ENCODE measurements at places on chromosomes 5 and 9.

DNA sequence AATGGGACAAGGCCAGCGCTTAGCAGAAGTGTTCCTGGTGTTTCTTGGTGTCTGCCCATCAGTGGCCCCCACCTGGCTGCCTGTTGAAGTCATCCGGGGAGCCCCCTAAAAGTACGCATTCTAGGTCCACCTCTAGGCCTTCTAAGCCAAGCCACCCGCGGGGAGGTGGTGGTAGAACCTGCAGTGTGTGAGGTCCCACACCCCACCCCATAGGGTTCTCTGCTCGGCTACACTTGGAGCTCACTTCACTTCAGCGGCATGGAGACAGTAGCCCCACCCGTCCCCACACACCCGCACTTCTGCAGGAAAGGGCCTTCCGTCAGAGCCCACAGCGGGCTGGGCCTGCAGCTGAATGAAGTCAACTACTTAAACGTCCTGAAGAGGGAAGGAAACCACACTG is 29.6 kb upstream of the FCN2 start:
- no peak for DNase-seq

DNA sequence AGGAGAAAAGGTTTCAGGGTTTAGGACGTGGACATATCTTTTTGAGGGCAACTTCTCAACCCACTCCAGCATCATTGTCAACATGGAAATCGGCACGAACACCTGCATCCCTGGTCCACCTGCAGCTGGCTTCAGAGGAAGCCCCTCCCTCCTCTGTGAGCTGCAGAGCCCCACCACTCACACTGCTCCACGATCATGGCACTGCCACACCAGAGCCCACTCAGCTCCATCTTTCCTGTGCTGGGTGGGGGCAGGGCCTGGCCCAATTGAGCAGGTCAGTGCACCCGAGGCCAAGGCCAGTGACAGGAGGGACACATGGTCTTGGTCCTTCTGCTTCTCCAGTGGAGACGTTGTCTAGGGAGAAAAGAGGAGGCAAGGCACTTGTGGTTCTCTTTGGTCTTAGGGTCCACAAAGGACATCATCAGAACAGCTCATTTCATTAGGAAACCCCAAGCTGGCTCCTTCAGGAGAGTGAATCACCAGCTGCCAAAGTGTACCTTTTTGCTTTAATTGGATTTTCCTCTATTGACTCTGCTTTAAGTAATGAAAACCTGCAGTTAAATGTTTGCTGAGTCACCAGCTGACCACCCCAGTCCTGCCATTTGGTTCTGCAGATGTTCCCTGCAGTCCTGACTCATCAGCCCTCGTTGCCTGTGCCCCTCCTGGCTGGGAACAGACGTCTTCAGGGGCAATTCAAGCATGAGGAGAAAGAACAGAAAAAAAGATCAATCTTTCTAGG is 56.2 kb downstream of the UBE2QL1 start:
- no peak for DNase-seq

DNA sequence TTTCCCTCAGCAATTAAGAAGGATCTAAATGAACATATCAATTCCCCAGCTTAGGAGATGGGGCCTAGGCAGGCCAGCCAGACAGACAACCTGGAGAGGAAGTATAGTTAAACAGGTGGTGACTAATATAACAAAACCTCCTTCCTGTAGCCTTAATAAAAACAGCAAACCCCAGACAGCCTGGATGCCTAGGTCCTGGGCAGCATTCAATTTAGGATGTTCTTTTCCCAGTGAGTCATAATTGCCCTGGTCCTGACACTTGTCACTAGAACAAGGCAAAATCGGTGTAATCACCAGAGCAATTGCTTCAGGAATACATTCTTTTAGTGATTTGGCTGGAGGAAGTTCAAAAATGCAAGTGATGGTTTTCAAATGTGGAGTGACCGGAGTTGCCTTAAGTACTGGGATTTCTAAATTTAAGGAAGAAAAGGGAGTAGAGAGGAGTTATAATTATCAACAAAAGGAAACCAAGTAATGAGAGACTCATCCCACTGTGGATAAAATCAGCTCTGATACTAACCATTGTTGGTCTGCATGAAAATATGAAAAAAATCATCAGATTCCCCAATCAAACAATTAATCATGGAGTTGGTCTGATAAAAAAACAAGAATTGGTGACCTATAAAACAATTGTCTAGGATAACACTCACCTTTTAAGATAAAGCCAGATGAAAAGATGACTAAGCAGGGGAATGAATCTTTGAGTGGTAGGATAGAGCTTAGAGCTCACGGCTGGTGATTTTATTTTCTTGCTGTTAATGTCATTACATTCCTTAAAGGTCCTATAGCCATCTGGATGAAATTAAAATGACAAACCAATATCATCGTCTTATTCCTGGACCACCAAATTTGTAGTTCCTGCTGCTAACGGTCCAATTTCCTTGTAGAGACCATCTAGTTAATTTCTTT is 39.0 kb upstream of the TARS1 start:
- DNase-seq: no peak

DNA sequence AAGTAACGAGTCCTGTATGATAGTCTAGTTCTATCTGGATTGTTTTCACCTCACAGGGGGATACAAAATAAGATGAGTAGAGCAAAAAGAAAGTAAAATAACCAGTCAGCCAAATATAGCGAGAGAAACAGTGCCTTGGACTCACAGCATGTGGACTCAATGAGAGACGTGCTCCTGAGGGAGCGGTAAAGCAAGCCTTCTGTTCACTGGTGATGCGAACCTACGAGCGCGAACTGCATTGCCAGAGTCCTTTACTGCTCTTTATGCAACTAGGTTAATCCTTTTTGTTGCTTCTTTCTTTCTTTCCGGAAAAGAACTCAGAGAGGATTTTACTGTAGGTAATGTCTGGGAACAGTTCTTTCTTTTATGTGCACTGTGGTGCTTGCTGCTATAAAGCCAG is 132.7 kb downstream of the ANXA1 start:
- no peak for DNase-seq

GRCh38 chr9:107039542-107039941 is 176.6 kb downstream of the ZNF462 start:
- no peak for DNase-seq

DNA sequence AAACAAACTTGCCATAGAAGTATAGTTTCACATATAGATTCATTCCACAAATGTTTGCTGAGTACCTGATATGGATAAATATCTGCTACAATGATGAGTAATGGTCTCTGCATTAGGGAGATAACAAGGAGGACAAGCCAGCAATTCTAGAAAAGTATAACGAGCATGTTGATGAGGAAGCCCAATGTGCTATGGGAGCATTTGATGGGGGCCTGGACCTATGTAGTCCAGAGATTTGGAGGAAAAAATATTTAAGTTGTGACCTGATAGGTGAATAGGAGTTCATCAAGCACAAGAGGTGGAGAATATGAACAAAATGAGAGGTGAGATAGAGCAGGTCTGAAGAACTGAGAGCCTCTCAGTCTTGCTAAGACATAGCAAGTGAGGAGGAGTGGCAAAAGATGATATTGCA is 14.4 kb upstream of the TMEM245 start:
- DNase-seq: no peak

- DNase-seq: no peak
These were observed 95.8 kb upstream of the NR4A3 start for GRCh38 chr9:99725852-99726251.

DNA sequence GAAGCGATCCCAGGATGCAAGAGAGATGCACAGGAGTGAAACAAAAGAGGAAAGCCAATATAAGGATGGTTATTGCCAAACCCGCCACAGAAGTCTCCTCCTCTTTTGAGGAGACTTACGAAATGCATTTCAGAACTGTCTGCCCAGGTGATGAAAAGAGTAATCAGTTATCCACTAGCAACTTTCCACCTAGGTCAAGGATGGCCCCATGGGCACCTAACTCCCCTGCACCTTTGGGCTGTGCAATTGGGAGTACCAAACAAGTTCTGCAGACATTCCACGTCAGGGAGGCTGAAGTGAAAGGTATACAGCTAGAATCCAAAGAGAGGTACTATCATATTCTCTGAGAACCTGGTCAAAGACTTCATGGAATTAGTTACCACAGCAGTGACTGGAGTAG is 25.7 kb downstream of the HMGCS1 start:
- DNase-seq: no peak

DNA sequence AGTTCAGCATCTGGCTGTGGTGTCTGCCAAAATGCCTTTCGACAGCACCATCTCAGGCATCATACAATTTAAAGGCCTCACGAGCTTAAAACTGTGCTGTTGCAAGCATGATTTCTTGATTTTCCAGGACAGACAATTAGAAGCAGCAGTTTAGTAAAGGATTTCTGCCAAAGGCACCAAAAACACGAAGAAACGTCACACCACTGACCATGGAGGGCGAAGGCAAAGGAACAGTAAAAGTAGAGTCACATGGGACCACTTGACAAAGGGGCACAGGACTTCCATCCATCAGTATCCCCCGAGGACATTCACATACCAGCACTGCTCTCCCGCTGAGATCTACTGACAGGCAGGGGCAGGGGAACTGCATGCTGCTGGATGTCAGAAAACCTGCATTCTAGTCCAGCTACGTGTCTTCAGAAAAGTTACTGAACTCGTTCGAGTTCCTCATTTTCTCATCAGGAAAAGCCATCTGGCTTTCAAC is 70.4 kb upstream of the FBXW11 start:
- DNase-seq: no peak

DNA sequence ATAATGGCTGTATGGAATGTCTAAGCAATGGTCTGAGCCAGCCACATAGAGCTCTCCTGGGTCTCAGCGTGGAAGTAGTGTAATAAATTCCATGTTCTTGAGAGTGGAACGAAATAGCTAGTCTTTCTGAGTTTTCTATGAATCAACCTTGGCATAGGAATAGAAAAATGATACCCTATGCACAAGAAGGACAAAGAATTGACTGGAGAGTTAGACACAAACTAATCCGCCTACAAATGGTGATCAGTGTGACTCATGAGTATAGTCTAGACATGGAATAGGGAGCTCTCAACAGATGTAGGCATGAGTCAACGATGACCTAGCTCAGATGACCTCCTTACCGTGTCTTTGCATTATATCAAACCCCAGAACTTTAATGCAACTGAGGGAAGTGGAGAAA is 256.8 kb upstream of the GRIN3A start:
- no peak for DNase-seq

DNA sequence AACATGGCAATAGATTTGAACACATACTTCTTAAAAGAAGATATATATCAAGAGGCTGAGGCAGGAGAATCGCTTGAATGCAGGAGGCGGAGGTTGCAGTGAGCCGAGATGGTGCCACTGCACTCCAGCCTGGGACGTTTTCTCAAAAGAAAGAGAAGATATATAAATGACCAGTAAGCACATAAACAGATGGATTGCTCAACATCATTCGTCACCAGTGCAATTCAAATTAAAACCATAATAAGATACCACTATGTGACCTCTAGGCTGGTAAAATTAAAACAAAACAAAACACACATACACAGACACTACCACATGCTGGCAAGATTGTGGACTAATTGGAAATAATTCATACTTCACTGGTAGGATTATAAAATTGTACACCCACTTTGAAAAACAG is 5.3 kb upstream of the TXN start:
- DNase-seq: no peak

DNA sequence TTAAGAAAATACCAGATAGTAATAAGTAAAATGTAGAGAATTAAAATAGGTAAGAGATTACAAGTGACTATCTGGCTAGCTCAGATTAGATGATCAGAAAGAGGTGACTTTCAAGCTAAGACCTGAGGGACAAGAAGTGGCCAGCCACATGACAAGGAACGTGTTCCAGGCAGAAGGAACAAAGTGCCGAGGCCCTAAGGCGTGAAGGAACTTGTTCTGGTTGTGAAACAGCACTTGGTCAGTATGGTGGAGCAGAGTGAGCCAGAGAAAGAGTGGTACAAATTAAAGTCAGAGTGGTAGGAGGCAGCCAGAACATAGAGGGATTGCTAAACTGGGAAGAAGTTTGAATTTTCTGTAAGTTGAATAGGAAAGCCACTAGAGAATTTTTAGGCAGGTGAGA is 73.6 kb downstream of the ADRB2 start:
- no peak for DNase-seq

GRCh38 chr5:42645138-42645537 is 111.5 kb upstream of the CCDC152 start:
- no peak for DNase-seq

GRCh38 chr9:136965771-136966484 is 11.4 kb upstream of the PTGDS start:
- peak; percentile 74 for DNase-seq

DNA sequence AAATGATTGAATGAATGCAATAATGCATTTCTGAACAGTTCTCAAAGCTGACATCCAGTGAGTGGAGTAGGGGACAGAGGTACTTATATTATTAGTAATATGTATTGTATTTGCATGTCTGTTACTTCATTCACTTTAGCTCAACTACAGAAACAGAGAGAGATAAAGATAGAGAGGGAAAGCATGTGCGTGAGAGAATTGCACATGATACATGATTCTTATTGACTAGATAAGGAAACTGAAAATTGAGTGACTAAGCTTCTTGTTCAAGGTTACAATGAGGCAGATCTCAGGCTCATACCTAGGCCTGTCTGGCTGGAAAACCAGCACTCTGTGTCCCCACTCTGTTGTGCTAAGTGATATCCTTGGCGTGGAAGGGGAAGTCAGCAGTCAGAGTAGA is 337.7 kb upstream of the KLF4 start:
- DNase-seq: no peak

DNA sequence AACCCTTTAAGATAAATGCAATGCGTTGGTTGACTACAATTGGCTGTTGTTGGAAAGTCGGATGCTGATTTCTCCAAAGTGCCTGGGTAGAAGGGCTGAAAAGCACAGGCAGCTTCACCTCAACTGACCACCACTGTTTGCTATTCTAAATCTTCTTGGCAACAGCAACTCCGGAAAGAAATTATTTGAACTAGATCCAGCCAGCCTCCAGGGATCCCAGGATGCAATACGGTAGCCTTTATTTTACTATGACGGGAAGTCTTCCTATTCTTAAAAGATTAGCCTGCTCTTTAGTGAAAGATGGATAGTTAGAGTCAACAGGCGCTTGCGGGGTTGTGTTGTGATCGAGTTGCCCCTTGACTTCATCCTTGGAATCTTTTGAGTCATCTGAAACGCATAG is 78.6 kb upstream of the KLF9 start:
- DNase-seq: no peak

GRCh38 chr5:42436051-42436450 is 12.8 kb downstream of the GHR start:
- DNase-seq: no peak

GRCh38 chr5:135217669-135218485 is 181.2 kb downstream of the MACROH2A1 start:
- peak; percentile 42 for DNase-seq

DNA sequence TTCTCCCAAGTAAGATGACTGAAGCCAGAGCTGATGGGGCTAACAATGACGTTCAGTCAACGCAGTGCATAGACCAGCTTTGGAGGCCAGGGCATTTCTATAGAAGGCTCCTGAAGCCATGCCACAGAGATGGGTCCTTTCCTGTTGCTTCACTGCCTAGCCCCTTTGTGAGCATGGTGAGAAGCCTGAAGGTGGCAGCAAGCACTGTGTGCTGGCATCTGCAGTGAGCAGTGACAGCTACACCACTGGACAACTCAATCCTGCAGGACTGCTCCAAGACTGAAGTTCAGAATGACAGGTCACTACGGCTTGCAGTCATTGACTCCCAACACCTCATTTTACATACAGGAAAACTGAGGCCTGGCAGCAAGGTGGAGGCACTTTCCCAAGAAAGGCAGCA is 229.0 kb downstream of the TSSK1B start:
- DNase-seq: no peak

GRCh38 chr5:135508496-135509005 is 27.2 kb downstream of the NEUROG1 start:
- DNase-seq: no peak

- no peak for DNase-seq
These were observed 141.4 kb downstream of the PRR16 start for GRCh38 chr5:120605325-120606079.
